Renal cortex interstitium (tissue), 15 donors: ENCODE measurements at places on chromosomes 16 and 17. TPM values are rescaled to one million over a fixed set of nuclear protein-coding genes. Genes with fewer than 3 reads are reported as not detected.

OTOA gene
- 0.06 TPM for polyA plus RNA-seq

NPIPA3 gene
- polyA plus RNA-seq: 2.1 TPM

DNA sequence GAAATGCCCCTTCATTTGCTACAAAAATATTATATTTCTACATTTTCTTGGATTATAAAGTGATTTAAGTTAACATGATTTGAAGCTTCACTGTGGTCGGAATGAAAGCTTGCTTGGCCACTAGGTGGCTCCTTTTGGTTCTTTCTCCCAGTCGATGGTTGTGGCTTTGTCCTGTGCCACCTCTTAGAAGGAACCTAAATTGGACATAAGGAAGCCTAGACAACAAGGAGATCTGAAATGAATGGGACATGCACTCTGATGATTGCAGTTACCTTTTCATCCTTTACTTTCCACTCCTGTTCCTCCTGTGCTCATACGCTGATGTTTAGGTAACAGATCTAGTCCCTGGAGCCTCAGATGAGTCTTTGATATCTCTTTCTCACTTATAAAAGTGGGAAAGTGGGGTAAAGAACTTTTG, 39.2 kb downstream of the FTO start:
- no peak for DNase-seq

DNA sequence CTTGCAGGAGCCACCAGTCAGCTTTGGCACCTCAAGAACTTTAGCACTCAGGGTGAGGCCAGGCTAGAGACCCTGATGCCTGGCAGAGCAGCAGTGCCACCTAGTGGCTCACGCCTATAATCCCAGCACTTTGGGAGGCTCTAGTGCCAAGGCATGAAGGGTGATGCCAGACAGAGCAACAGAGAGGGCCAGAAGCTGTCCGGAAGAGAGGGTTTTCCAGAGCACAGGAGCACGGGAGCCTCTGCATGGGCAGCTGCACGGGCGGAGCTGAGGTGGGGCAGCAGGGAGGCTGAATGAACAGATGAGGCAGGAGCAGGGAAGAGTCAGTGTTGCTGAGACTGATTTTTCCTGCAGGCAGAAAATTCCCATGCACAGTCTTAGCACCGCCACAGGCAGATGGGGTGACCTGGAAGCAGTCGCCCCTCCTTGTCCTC, 38.9 kb downstream of the MYH3 start:
- DNase-seq: peak; percentile 61

DNA sequence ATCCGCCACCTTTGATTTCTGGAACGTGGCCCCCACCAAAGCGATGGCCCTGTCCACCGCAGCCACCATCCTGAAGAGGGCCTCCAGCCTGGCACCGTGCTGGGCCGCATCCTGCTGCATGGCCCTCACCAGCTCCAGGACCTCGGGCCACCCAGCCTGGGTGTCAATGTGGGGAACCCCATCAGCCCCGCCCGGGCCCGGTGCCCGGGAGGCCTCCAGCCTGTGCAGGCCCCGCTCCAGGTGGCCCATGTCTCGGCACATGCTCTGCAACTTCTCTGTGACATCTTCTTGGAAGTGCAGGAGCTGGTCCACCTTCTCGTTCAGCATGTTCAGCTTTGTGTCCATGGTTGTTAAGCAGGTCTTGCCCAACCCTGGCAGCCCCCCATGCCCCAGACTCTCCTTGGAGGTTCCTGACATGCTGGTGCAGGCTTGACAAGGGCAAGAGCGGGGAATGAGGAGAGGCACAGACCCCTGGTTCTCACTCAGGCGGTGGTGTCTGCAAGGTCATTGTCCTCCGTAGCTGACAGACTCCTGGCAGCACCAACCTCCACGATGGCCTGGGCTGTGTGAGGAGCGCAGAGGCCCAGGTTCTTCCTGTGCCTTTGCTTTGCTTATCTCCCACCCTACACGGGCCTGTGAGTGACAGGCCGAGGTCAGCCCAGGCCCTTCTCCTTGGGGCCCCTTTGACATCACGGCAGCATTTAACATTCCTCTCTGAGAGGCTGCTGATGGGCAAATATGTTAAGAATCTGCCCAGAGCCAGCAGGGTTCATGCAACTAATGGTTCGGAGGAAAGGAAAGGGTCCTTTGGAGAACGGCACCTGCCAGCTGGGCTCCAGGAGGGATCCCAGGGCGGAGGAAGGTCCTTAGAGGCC, at the start of gene MYLK3:
Gene MYLK3, minus strand, starts transcription at position 568 of the 875 bp plus-strand sequence. Its CDS starts 151 bp downstream, at position 417.
- DNase-seq: no peak

- no peak for DNase-seq
Observed at GRCh38 chr17:49530118-49530517, 35.0 kb downstream of the NGFR start.

GRCh38 chr16:89355007-89355406, 135.4 kb downstream of the ANKRD11 start:
- DNase-seq: no peak

- no peak for DNase-seq
Observed at GRCh38 chr17:2468270-2468669, 43.4 kb downstream of the METTL16 start.

GRCh38 chr17:40058865-40059264, 3.9 kb upstream of the THRA start:
- no peak for DNase-seq
